SK-MEL-5 (cell line): ENCODE measurements at places on chromosomes 6 and 20.

- DNase-seq = no peak
These were observed 46.6 kb downstream of the TPBG start for GRCh38 chr6:82410151-82410648.

- DNase-seq = no peak
These were observed 108.4 kb downstream of the RTN4IP1 start for GRCh38 chr6:106520711-106521401.

DNA sequence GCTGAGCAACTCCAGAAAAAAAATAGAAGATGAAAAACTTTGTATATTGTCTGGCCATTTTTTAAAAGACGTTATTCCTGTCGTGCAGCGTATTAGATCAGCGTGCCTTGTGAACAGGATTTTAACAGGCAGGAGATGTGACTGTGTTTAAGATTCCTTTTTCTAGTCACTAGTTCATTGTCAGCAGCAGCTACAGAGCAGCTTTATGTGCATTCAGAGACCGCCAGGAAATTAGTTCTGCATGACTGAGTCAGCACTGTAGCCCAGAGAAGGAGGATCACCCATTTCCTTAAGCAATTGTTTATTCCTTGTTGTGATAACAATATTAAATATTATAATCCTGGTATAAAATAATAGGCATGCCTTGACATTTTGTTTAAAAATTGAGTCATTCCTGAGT, 75.4 kb upstream of the ADGRB3 start:
- peak; percentile 95 for DNase-seq

GRCh38 chr6:22392711-22393110, 95.9 kb upstream of the PRL start:
- DNase-seq = no peak

GRCh38 chr6:32529697-32530430, at the start of gene HLA-DRB5:
Gene HLA-DRB5 (minus strand): TSS chr6:32530287. CDS start chr6:32530224, 63 bp downstream.
- peak; percentile 26 for DNase-seq

DNA sequence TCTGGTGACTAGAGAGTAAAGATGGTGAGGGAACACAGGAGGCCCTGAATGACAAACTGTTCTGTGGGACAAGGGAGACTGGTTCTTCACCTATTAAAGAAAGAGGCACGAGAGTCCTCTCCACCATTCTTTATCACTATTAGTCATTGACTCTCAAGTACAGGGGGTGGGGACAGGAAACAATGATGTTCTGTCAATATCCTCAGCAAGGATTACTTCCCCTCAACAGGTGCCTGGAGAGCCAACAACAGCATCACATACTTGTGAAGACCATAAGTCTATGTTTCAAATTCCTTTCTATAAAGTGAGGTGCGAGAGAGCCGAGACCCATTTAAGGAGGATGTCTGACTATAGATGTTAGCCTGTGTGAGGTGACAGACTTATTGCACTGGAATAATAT, 72.4 kb upstream of the TBC1D7 start:
- no peak for DNase-seq

- DNase-seq = no peak
These were observed 48.7 kb upstream of the CITED2 start for GRCh38 chr6:139423037-139423703.

GRCh38 chr6:163386329-163386908, 28.1 kb upstream of the QKI start:
- no peak for DNase-seq

GRCh38 chr6:28212510-28213212, 12.4 kb upstream of the ZSCAN9 start:
- peak; percentile 88 for DNase-seq
